Ovary (tissue), 10 donors: ENCODE measurements at places on chromosomes 3 and 15. TPM values are rescaled to one million over a fixed set of nuclear protein-coding genes. Genes with fewer than 3 reads are reported as not detected.

The PRC1 gene
- 9.2 TPM for total RNA-seq

The SV2B gene
- total RNA-seq = 0.12 TPM

GRCh38 chr3:123325766-123326256, 123.1 kb downstream of the ADCY5 start:
- DNase-seq = no peak
- H3K4me1 ChIP-seq = peaks cover 10% of the 10 kb centered on the region
- H3K27me3 ChIP-seq = no peaks in the 10 kb centered on the region

DNA sequence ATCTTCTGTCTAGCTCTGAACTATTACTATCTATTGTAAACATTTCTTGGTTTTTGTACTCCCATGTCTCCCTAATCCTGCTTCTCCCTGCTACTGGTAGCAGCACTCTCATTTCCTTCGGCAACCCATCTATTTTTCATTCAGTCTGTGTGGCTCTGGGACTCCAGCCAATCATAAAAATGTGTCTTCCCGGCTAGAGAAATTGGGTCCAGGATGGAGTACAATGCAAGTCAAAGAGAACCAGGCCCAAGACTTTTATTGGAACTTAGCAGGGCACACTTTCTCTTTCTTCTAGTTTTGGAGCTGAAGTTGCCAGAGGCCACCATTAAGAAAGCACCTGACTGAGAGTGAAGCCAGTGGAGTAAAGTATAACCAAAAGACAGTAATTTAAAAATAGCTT, 22.8 kb upstream of the ARHGEF26 start:
- no peaks in the 10 kb centered on the region for H3K36me3 ChIP-seq
- no peak overlapping the region for H3K27ac ChIP-seq
- H3K27me3 ChIP-seq = no peaks in the 10 kb centered on the region
- DNase-seq = no peak
- H3K4me1 ChIP-seq = no peaks in the 10 kb centered on the region

DNA sequence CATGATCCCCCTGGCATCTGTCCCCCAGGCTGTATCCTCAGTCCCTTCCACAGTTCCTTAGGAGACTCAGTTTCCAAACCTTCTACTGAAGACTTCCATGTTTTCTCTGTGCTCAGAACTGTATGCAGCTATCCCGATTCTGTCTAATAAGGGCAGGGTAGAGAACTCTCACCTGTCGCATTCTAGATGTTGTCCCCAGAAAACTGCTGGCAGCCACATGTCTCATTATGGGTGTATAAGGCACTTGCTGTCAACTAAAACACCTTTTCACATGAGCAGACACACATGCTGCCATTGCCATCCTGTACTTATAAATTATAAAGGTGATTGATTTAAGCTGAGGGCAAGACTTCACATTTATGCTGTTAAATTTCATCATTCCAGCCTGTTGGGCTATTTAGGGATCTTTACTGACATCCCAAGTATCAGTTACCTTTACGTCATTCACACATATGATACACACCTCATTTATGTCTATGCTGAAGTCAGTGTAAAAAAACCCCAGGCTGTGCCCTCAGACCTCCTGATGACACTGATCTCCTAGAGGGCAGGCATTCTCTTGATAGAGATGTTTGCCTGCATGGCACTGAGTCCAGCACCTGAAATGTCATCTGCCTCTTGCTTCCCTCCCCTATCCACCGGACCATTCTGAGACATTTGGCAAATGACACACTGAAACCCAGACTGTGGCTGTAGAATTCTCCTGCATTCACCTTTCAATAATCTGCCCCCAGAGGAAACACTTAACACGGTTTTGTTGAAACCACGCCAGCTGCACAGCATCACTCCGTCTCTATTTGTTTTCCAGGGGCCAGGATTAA, 35.8 kb downstream of the BTD start:
- no peak overlapping the region for H3K27ac ChIP-seq
- no peak overlapping the region for H3K4me3 ChIP-seq
- DNase-seq = no peak
- H3K27me3 ChIP-seq = no peaks in the 10 kb centered on the region

GRCh38 chr3:77530870-77531269, 491.0 kb downstream of the ROBO2 start:
- no peak overlapping the region for H3K27ac ChIP-seq
- no peaks in the 10 kb centered on the region for H3K27me3 ChIP-seq
- no peaks in the 10 kb centered on the region for H3K36me3 ChIP-seq

DNA sequence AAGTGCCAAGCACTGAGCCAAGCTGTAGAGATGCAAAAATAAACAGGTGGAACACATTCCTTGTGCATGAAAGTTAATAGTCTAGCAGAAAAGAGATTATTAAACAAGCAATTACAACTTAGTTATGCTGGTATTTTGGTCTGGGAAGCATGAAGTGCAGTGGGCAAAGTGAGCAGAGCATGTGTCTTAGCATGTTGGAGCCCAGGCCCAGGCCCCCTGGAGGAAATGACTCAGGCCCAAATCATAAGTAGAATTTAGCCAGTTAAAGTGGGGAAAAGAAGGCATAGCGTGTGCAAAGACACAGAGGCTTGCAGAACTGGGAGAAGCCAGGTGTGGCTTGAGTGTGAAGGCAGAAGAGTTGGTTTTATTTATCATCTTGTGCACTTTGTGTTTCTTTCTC, 163.8 kb upstream of the ATP11B start:
- no peak overlapping the region for H3K4me3 ChIP-seq
- no peaks in the 10 kb centered on the region for H3K4me1 ChIP-seq
- no peaks in the 10 kb centered on the region for H3K27me3 ChIP-seq
- DNase-seq = no peak

- peaks cover 10% of the 10 kb centered on the region for H3K4me1 ChIP-seq
- H3K27me3 ChIP-seq = no peaks in the 10 kb centered on the region
- H3K36me3 ChIP-seq = no peaks in the 10 kb centered on the region
- no peak for DNase-seq
- H3K4me3 ChIP-seq = no peak overlapping the region
These were observed 7.3 kb downstream of the BOC start for GRCh38 chr3:113218681-113219045.

DNA sequence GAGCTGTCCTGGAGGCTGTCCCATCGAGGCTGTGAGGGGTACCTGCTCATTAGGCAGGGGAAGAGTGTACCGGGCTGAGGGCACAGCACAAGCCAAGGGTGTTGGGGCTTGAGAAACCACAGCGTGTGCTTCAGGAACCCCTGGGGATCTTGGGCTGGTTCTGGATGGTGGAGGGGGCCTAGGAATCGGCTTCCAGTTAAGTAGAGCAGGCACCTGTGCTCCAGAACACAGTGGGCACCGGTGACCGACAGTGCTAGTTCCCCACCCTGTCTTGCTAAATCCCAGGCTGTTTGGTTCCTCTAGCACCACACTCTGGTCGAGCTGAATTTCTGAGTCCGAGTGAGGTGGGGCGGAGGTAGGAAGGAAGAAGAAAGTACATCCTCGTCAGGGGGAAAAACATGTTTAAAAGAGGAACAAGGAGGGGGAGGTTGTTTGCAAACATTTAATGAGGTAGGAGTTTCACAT, 29.1 kb downstream of the SLC6A6 start:
- no peaks in the 10 kb centered on the region for H3K27me3 ChIP-seq
- peaks cover 30% of the 10 kb centered on the region for H3K4me1 ChIP-seq

GRCh38 chr15:28922707-28923012, 36.9 kb downstream of the APBA2 start:
- no peak for DNase-seq
- no peaks in the 10 kb centered on the region for H3K27me3 ChIP-seq
- H3K4me1 ChIP-seq = no peaks in the 10 kb centered on the region
- H3K36me3 ChIP-seq = no peaks in the 10 kb centered on the region

The GNAT1 gene
- total RNA-seq = not detected

- no peaks in the 10 kb centered on the region for H3K4me1 ChIP-seq
- DNase-seq = no peak
- no peaks in the 10 kb centered on the region for H3K27me3 ChIP-seq
- no peaks in the 10 kb centered on the region for H3K36me3 ChIP-seq
These were observed 45.5 kb upstream of the PRR23E start for GRCh38 chr3:127147291-127147885.

- peaks cover 5% of the 10 kb centered on the region for H3K4me1 ChIP-seq
- no peak for DNase-seq
- H3K36me3 ChIP-seq = no peaks in the 10 kb centered on the region
- no peaks in the 10 kb centered on the region for H3K27me3 ChIP-seq
- H3K27ac ChIP-seq = no peak overlapping the region
These were observed 17.0 kb downstream of the SOX2 start for GRCh38 chr3:181728470-181729340.

The ZNF280D gene
- 66.0 TPM for total RNA-seq

GRCh38 chr15:74773329-74773728, 8.6 kb upstream of the CSK start:
- no peaks in the 10 kb centered on the region for H3K36me3 ChIP-seq
- H3K27ac ChIP-seq = no peak overlapping the region
- H3K4me1 ChIP-seq = no peaks in the 10 kb centered on the region
- no peak overlapping the region for H3K4me3 ChIP-seq
- no peaks in the 10 kb centered on the region for H3K27me3 ChIP-seq
- DNase-seq = no peak

DNA sequence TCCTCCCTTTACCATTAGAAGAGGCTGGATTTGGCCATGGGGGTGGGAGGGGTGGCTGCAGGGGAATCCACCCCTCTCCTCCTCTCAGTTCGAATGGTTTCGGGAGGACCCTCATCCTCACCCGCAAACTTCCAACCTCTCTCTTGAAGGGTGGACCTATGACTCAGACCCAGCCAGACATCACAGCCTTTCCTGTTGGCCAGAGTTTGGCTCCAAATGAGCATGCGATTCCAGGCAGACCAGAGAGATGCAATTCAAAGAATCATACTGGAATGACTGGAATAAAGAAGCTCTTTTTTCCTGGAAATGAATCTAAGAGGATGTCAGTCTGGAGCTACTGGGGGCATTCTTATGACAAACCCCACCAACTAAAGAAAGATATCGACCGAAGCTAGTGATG, 516.7 kb upstream of the MDFIC2 start:
- H3K27ac ChIP-seq = no peak overlapping the region
- no peaks in the 10 kb centered on the region for H3K27me3 ChIP-seq
- H3K4me1 ChIP-seq = peaks cover 3% of the 10 kb centered on the region
- no peaks in the 10 kb centered on the region for H3K36me3 ChIP-seq

The RAB7A gene
- 219 TPM for total RNA-seq

The SLC28A1 gene
- 0.15 TPM for total RNA-seq

The RBP2 gene
- total RNA-seq = 2.3 TPM

GRCh38 chr15:90375071-90375470, 13.0 kb upstream of the IQGAP1 start:
- no peaks in the 10 kb centered on the region for H3K4me1 ChIP-seq
- no peaks in the 10 kb centered on the region for H3K27me3 ChIP-seq
- H3K27ac ChIP-seq = no peak overlapping the region
- DNase-seq = no peak

DNA sequence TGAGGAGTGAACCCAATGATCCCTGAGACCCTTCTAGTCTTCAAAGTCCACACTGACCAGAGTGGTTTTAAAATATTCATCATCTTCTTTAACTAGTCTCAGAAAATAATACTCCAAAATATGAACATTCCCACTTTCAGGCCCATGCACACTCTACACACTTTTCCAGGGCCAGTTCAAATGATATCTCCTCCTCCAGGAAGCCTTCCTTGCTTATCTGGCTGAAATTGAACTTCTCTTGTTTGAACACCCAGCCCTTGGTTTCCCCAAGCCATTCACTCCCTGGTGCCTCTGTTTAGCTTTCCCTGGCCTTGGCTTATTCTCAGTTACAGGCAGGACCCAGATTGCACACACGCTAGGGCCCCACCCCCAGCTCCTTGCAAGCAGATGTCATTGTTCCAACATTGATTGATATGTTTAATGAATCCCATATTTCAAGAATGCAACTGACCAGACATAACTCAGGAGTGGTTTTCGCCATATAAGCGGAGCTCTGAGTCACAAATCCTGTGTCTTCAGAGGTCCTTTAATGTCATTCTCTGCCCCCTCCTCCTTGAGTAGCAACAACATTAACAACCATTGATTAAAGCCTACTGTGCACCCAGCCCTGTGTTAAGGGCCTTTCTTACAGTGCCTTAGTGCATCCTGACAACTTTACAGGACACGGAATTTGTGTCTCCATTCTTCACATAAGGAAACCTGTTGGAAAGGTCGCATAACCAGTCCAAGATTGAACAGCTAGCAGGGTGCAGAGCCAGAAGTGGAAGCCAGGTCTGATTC, 2.1 kb downstream of the ITGA11 start:
- no peaks in the 10 kb centered on the region for H3K36me3 ChIP-seq
- no peak overlapping the region for H3K27ac ChIP-seq
- peak overlapping the region; percentile 51 for H3K4me3 ChIP-seq
- peaks cover 1% of the 10 kb centered on the region for H3K4me1 ChIP-seq
- no peaks in the 10 kb centered on the region for H3K27me3 ChIP-seq
